ENCODE measurements at places on chromosomes 11 and 22. TPM values are rescaled to one million over a fixed set of nuclear protein-coding genes. Genes with fewer than 3 reads are reported as not detected.

Gene PGA4
- 17,534 TPM for polyA plus RNA-seq

Gene SPDYC
- not detected for polyA plus RNA-seq

Gene RIC3
- polyA plus RNA-seq: 1.1 TPM

Gene FOXRED2
- polyA plus RNA-seq: 1.9 TPM

Gene MAP6
- polyA plus RNA-seq: 6.4 TPM

DNA sequence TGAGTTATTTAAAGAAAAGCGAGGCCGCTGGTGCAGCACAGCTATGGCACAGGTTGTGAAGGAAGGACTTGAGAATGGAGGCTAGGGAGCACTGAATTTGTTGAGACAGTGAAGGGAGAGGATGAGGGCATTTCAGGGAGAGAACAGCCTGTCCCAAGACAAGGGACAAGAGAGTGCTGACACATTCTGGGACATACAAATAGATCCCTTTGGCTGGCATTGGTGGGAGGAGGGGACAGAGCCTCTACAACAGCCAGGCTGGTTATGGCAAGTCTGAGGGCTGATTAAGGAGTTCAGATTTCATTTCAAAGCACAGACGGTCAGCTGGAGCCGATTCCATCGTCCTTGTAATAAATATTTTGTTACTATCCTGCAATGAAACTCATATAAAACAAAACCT, 1.7 kb upstream of the SLC29A2 start:
- DNase-seq: no peak

DNA sequence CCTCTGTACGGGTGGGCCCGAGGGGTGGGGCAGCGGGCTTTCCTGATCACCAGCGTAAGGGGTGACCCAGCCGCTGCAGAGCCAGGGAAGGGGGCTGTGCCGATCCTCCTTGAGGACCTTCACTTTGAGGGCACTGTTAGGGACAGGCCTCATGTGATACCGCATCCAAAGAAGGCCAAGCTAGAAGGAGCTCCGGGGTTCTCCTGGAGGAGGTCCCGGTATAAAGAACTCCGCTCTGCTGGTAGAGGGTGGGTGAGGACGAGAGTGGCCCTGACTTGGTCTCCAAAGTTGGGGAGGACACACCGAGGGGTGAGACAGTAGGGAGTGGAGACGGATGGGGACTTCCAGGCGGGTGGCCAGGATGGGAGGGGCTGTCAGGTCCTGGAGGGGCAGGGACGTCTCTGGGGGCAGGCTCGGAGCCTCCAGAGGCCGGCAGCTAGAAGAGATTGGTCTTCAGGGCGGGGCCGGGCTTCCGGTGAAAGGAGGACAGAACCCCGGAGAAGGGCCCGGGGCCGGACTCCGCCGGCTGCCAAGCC, 4.6 kb downstream of the PHOX2A start:
- DNase-seq: no peak

DNA sequence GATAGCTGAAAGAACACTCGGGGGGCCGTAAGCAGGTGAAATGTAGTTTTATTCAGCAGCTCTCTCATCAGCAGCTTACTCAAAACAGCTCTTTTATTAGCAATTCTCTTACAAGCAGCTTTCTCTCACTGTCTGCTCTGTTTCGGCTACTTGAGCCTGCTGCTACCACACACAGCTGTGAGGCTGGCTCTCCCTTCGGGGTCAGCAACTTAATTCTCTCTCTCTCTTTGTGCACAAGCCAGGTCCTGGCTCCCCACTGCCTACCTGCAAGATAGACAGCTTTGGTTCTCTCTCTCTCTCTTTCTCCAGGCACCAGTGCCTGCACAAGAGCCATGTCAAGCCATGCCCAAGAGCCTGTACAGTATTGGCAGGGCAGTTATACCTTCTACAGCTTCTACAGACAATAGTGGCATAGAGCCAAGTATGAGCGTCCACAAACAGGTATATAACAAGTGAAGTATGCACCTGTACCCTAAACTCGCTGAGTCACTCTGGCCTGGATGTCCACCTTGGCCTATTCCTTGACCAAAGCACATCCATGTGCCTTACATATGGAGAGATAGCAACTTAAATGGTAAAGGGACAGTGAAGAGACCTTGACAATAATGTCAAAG, 110.8 kb downstream of the MTNR1B start:
- no peak for DNase-seq

DNA sequence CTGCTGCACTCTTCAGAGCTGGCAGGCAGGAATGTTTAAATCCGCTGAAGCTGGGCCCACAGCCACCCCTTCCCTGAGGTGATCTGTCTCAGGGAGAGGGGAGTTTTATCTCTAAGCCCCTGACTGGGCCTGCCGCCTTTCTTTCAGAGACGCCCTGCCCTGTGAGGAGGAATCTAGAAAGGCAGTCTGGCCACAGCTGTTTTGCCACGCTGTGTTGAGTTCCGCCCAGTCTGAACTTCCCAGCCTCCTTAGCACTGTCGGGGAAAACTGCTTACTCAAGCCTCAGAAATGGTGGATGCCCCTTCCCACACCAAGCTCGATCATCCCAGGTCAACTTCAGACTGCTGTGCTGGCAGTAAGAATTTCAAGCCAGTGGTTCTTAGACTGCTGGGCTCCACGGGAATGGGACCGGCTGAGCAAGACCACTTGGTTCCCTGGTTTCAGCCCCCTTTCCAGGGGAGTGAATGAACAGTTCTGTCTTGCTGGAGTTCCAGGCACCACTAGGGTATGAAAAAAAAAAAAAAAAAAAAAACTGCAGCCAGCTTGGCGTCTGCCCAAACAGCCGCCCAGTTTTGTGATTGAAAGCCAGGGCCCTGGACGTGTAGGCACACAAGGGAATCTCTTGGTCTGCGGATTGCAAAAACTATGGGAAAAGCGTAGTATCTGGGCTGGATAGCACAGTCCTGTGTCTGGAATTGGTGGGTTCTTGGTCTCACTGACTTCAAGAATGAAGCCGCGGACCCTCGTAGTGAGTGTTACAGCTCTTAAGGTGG, 127.4 kb downstream of the SPON1 start:
- DNase-seq: no peak

DNA sequence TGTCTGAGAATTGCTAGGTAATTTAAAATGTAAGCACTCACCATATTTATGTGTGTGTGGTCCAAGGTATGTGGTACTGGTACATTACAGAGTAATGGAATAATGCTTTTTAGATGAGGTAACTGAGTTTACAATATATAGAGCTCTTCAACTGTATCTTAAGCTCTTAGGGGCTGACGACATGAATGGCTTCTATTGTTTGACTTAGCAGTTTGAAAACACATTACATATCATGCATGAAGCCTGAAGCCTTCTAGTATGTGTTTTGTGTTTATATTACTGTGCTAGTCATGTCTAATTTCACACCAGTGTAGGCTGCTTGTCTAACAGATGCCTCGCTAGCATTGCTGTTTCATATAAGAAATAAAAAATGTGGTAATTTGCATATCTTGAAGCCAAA, 37.2 kb downstream of the GAS2 start:
- peak; percentile 75 for DNase-seq

GRCh38 chr22:24125941-24126340, 55.3 kb upstream of the SUSD2 start:
- no peak for DNase-seq

DNA sequence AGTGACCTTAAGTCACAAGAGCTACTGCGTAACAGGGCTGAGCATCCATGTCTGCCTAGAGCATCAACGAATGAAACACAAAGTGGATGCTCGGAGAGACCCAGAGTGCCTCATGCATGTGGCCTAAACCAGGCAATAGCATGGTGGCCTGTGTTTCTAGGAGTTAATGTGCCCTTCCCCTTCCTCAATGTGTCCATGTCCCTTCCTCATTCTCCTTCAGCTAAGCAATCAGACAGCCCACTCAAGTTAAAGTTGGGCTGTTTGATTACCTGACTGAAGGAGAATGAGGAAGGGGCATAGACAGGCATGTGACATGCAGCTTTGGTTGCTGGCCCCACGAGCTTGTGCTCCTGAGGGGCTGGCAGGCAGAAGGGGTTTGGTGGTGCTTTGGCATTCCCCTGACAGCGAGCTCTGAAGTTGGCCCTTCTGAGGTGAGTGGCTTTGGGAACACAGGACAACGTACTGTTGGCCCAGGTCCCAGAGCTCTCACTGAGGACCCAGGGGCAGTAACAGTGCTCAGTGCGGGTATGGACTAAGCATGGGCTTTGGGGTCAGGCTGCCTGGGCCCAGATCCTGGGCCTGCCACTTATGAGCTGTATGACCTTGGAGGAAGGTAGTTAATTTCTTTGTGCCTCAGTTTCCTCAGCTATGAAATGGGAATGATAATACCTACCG, 46.7 kb downstream of the IRAG1 start:
- DNase-seq: no peak

DNA sequence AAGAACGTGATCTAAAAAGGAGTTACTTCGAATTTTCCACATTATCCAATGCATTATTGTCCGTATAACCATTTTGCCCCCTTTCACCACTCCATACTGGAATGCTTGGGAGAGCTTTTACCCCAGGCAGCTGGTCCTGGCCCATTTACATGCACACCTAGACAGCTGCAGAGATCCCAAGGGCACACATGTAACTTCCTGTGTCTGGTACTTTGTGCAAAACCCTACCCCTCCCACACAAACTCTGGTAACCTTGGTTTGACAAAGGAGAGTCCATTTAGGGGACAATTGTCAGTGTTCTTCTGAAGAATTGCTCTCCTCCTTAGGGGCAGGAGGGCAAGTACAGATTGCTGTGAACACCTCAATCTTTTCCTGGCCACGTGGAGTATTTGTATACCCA, 57.3 kb upstream of the SORL1 start:
- no peak for DNase-seq

DNA sequence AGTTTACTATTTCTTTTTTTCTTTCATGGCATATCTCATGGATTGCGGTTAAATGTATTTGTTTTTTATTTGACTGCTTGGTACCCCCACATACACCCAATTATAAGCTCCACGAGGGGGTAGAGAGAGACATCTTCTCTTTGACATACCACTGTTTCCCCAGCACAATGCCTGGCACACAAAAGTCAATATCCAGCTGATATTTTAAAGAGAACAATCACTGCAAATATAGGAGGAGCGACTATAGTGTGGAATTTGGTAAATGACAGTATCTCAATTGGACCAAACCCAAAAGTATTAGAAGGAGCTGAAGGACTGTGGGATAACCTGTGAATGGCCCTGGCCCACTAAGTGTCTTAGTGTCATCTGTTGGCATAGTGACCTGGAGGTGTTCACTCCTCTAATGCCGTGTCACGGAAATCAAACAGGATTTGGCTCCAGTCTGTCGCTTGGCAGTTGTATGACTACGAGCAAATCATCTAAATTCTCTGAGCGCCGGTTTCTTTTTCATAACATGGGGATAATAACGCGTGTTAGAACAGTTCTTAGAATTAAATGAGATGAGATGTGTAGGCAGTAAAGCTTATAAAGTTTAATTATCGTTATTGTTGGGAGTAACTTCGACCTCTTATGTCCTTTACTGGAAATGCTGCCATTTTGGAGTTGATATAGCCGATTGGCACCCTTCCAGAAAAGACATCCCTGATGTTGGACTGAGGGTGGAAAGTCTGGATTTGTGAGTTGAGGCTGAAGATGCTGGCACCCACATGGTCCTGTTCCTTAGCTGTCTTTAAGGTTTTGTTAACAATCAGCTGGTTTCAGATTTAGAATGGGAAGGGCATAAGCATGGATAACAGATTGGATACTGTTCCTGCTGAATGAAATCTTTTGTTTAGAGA, 144.5 kb downstream of the DBX1 start:
- no peak for DNase-seq

DNA sequence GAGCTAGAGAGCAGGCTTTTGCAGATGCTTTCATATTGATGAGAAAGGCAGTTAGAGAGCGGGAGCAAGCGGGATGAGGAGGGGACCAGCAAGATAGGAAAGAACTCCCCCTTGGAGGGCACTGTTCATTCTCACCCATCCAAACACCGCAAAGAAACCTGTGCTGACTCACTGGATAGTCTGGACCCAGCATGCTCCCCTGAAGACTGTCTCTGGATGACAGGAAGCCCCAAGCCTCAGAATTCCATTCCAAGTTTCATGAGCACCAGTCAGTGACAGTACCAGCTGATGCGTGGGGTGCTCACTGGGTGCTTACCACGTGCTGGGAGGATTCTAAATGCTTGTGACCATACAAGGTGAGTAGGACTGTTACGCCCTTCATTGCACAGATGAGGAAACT, 34.2 kb downstream of the MICAL3 start:
- DNase-seq: no peak

DNA sequence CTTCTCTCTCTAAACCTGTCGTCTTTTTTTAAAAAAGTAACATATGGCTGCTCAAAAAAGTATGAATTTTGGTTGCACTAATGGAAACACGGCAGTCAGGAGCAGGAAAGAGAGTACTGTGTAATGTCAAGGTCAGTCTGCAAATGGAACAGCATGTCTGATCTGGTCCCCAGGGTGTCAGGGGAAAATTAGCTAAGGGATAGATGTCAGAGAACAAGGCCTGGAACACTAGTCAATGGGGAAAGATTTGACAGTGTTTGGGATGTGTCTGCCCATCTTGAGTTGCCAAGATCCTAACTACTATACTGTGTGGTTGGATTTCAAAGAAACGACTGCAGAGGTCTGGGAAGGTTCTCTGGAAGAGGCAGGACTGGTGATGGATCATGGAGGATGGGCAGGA, 65.7 kb upstream of the PHOX2A start:
- no peak for DNase-seq
